Islet precursor cell (in vitro differentiated cells): ENCODE measurements at places on chromosomes 6 and 20.
A peak's percentile ranks its signal among the peaks of the same experiment; 100 is the strongest.

GRCh38 chr6:72464791-72465691 lies 156.8 kb upstream of the KCNQ5 start:
- peak; percentile 71 for DNase-seq

DNA sequence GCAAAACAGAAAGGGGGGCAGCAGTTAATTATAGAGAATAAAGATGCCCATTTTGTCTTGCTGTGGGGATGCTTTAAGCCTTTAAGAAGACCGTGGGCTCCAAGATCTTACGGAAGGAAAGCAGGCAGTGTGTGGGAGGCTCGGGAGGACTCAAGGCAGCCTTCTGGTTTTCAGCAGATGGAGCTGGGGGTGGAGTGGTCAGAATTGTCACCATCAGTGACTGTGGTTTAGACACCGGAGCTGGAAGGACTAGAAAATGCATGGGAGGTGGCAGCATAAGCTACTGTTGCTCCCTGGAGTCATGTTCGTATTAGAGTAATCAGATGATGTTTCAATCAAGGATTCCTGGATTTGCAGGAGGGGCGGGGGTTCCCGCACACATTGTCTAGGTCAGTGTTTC lies 3.7 kb downstream of the PHACTR1 start:
- no peak for DNase-seq

DNA sequence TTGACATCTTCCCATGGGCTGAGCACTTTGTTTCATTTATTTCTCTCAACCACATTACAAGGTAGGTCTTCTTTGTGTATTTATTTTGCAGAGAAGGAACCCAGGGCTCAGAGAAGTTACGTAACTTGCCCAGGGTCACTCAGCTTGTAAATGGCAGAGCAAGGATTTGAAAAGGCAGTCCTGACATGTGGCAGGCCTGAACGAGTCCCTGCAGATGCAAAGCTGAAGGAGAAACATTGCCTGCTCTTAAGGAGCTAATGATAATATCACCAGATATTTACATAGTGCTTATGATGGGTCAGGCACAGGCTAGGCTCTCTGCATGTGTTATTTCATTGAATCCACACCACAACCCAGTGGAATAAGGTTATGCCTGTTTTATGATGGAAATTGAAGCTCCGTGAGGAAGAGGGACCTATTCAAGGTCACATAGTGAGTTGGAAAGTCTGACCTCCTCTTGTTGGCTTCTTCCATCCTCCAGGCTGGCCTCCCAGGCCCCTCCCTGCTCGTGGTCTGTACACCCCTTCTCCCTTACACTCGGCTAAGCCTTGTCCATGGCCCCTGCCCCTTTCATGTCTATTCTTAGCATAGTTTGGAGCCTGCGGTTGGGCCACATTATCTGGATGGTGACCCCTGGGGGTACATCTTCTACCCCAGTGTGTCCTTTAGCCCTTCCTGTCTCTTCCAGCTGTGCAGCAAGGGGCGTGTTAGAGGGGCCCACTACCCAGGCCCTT lies 12.5 kb downstream of the MYH7B start:
- DNase-seq, result no peak

DNA sequence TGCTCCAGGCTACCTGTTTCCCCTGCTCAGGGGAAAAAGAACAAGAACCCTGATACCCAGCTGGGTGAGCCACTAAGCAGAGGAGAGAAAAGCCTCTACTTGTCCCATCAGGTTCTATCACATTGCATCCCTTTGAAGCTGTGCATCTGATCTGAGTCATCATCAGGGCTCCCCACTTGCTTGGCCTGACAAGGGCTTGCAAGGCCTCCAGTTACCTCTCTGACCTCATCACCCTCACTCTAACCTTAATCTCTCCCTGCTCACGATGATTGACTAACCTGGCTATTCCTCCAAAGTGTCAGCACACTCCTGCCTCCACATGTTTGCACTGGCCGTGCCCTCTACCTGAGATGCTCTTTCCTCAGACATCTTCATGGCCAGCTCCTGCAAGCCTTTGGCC lies 309.5 kb upstream of the CHD6 start:
- no peak for DNase-seq

DNA sequence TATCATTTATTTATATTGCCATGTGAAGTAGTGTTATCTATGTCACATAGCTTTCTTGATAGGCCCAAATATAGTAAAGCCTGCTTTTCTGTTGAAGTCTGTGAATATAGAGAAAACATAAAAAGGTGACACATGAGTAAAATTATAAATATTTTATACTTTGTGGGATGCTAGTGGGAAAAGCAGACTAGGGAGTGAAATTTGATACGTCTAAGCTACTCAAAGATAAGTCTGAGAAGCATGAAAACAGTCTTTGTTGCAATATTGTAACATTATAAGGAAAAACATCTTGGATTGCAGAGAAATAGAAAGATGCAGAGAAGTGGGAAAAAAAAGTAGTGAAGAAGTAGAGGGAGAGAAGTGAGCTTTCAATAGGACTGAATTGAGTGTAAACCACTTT lies 75.4 kb downstream of the ZNF292 start:
- DNase-seq, result no peak

GRCh38 chr20:40506537-40506939 lies 182.5 kb downstream of the MAFB start:
- peak; percentile 91 for DNase-seq

GRCh38 chr6:21135484-21136013 lies 458.0 kb upstream of the SOX4 start:
- DNase-seq, result no peak

DNA sequence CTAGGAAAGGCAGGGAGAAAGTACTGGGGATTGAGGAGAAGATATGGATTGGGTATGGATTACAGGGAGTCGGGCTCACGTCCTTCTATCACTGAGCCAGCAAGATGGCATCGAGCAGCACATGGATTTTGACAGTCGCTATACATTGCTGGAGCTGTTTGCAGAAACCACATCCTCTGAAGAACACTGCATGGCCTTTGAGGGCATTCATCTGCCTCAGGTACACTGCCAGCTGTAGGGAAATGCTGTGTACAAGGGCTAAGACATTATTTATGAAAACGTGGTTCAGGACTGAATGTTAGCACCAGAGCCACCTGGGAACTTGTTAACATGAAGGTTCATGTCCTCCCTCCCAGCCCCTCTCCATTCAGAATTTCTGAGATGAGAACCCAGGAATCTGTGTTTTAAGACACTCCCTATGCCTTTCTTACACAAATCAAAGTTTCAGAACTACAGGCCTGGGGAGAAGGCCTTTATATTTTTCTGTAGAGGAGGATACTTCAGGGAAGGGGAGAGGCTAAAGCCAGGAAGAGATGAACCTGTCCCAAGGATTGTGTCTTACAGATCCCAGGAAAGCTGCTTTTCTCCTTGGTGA lies 3.5 kb downstream of the CUL9 start:
- no peak for DNase-seq

GRCh38 chr6:17197607-17198006 lies 83.6 kb upstream of the RBM24 start:
- no peak for DNase-seq

DNA sequence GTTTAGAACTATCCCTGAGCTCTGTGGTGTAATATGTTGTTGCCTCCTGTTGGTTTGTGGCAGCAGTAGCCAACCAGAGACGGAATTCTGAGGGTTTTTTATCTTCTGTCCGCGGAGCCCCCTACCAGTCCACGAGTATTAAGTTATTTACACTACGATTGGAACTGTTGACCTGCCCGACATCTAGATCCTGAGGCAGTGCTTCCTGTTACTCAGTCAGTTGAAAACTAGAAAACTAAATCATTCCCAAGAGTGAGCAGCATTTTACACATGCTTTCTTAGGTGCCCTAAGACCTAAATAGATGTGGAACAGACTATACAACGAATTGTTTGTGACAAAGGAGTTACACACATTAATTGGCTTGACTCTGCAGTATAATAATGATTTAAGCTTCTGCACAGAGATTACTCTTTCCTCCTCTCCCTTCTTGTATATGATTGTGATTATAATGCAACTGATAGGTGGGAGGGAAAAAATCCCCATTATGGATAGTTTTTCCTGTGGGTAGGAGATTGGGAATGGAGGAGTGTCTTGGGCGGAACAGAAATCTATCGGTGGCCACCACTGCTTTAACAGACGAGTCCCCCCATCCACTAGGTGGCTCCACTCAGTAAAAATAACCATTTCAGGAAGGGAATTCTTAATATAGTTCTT lies 1.7 kb downstream of the LOC128125822 start:
- peak; percentile 62 for DNase-seq

GRCh38 chr20:50085481-50086365 lies 27.2 kb downstream of the UBE2V1 start:
- DNase-seq, result peak; percentile 75

DNA sequence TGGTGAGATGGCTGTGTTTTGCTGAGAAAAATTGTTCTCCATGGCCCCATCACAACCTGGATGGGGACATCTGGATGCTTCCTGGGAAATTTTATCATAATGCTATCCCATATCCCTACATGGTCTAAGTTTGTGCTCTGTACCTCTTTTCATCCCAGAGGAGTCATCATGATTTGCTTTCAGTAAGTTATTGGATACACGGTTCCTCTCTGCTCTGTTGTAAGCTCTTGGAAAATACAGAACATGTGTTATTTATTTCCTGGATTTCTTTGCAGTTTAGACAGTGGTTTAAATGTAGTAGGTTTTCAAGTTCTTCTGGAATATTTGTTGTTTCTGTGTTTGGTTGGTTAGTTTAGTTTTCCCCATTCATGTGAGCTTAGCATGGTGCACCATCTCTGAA lies 129.2 kb upstream of the ECI2 start:
- no peak for DNase-seq

DNA sequence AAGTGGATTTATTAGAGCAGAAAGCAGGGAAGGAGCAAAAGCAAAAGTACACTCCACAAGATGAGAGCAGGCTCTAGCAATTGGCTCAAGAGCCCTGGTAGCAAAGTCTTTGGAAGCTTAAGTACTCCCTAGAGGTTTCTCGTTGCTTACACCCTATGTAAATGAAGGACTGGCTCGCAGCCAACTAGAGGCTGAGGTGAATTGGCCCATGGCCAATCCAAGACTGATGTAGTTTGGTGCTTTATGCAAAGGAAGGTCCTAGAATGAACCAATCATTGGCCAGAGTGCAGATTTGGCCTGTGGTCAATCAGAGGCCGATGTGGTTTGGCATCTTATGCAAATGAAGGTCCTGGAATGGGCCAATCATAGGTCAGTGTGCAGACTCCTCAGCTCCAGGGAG lies 191.3 kb upstream of the ARID1B start:
- DNase-seq, result no peak

GRCh38 chr20:23446505-23446904 lies 6.2 kb downstream of the CST11 start:
- peak; percentile 87 for DNase-seq

DNA sequence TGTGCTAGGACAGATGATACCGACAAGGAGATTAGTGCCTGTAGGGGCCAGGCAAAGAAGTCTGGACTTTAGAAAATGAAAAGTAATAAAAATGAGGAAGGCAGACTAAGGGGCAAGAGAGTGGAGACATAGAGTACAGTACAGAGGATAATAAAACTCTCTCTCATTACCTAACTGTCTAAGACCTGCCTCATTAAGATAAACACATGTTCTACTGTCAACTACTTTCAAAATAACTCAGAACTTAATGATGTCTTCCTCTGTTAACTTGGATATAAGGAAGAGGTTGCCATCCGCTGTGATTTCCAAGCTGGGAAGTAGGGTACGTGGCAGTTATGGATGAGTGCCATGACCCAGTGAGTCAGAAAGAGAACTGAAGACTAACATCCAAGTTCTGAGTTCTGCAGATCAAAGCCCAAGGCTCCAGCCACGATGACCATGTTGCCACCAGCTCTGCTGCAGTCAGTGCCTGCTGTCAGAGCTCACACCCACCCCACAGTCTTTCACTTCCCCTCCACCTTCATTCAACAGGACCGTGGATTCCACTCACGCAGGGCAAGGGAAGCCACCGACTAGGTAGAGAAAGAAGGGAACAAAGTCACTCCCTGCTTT lies 81.8 kb downstream of the KIF16B start:
- DNase-seq, result no peak

DNA sequence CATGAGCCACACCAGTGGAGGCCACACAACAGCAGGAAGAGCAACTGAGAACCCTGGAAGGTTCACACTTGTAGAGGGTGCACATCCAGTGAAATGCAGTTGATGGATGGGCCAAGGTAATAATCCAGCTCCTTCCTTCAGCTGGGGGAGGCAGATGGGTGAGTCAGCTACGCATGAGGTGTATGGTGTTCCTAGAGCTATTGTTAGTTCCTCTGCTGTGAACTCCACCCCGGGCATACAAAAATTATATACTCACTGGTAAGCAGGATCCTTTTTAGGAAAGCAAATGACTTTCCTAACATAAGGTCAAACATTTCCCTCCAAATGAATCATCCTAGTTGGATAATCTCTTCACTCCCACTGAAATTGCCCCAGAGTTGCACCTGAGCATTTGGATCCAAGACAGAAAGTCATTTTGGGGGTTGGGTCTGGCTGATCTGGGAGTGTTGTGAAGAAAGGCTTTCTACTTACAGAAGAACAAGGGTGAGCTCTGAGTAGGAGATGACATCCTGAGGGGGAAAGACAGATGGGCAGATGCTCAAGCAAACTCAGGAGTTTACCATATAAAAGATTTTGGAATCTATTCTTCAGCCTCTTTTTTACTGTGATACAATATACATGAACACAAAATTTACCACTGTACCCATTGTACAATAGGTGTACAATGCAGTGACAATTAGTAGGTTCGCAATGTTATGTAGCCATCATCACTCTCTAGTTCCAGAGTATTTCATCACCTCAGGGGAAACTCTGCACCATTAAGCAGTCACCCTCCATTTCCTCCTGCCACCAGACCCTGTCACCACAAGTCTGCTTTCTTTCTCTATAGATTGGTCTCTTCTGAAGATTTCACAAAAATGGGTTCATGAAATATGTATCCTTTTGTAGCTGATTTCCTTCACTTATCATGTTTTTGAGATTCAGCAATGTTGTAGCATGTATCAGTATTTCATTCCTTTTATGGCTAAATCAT lies 11.1 kb downstream of the HLA-F start:
- DNase-seq, result no peak

DNA sequence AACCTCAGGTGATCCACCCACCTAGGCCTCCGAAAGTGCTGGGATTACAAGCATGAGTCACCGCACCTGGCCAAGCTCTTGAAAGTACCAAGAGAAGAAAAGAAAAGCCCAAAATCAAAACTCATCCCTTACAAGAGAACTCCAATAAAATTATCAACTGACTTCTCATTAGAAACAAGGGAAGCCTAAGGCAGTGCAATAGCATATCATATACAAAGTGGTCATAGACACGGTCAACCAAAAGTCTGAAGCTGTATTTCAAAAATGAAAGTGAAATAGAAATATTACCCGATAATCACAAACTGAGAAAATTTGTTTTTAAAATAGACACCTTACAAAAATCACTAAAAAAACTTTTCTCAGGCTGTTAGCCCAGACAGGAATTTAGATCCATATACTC lies 1321.1 kb upstream of the GJE1 start:
- DNase-seq, result no peak

GRCh38 chr20:54661880-54662465 lies 186.6 kb downstream of the DOK5 start:
- peak; percentile 66 for DNase-seq
